NCI-H187 (cell line): ENCODE measurements at places on chromosomes 1 and 21.

DNA sequence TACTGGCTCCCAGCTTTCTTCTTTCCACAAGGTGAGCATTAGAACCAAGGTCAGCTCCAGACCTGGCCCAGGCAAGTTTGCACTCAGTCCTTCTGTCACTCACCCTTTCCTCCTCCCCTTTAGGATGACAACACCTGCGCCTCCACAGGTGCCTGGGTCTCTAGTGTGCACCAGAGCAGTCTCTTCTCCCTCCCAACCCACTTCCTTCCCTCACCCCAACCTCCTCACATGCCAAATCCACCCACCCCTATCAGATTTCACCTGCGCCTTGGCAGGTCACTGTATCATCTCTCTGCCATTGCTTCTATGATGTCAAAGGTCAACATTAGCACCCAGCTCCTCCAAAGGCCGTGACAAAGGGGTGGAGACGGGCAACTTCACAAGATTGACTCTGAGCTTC lies 38.0 kb downstream of the LBR start:
- no peak for DNase-seq

- no peak for DNase-seq
Measured at GRCh38 chr1:24903011-24903461, 27.0 kb downstream of the RUNX3 start.

- DNase-seq: no peak
Measured at GRCh38 chr1:89971600-89971999, 23.3 kb upstream of the ZNF326 start.

DNA sequence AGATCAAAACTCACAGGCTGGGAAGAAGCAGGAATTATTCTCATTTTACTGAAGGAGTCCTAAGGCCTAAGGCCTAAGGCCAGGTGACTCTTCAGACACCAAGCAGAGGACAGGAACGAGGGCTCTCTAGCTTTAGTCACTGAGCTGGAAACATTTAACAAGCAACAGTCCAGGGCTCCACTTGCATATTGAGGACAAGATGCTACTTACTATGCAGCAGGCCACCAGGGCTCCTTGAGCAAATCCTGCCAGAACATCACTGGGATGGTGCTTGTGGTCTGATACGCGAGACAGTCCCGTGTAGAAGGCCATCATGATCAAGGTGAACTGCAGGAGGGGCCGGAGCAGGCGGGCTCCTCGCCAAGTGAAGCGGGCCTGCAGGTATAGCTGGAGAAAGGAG lies 67.6 kb downstream of the PLPP3 start:
- DNase-seq: no peak
